Neural cell (in vitro differentiated cells): ENCODE measurements at places on chromosomes 3 and 15. TPM values are rescaled to one million over a fixed set of nuclear protein-coding genes. Genes with fewer than 3 reads are reported as not detected.

Gene SLC22A13
- 0.16 TPM in 1 of 2 replicates, not detected in the other for polyA plus RNA-seq

Gene PLA2G4B
- 11.3 and 26.2 TPM in 2 replicates for polyA plus RNA-seq

Gene CCR8
- not detected in 2 replicates for polyA plus RNA-seq

Gene AGBL1
- 0.12 TPM in 1 of 2 replicates, not detected in the other for polyA plus RNA-seq

Gene GABRR3
- polyA plus RNA-seq: not detected in 2 replicates

Gene ADAMTS17
- 0.04 TPM in 1 of 2 replicates, not detected in the other for polyA plus RNA-seq

Gene BCL2A1
- polyA plus RNA-seq: not detected in 2 replicates

Gene FGD5
- polyA plus RNA-seq: 0.42 TPM in 1 of 2 replicates, not detected in the other

Gene CACNA2D3
- 13.7 and 26.2 TPM in 2 replicates for polyA plus RNA-seq

Gene ZNF385D
- polyA plus RNA-seq: 3.4 and 3.6 TPM in 2 replicates

Gene SAMMSON
- polyA plus RNA-seq: not detected in 2 replicates

Gene SLC28A2
- not detected in 2 replicates for polyA plus RNA-seq

Gene CPA3
- polyA plus RNA-seq: not detected in 2 replicates

Gene HTR3E
- not detected in 2 replicates for polyA plus RNA-seq

Gene FAM174B
- 7.0 and 20.1 TPM in 2 replicates for polyA plus RNA-seq

Gene BCHE
- 2.0 and 2.6 TPM in 2 replicates for polyA plus RNA-seq

Gene ANKRD34C
- polyA plus RNA-seq: not detected in 2 replicates

Gene IQCF5
- not detected in 2 replicates for polyA plus RNA-seq

Gene PDZRN3
- 1.1 and 2.2 TPM in 2 replicates for polyA plus RNA-seq

Gene ZDHHC23
- 7.7 and 11.5 TPM in 2 replicates for polyA plus RNA-seq

Gene NRROS
- polyA plus RNA-seq: not detected in 2 replicates

Gene GOLGB1
- polyA plus RNA-seq: 29.3 and 30.2 TPM in 2 replicates

Gene ITPKA
- 0.20 and 1.1 TPM in 2 replicates for polyA plus RNA-seq
